ENCODE measurements at places on chromosomes 16 and 17.
A peak's percentile ranks its signal among the peaks of the same experiment; 100 is the strongest.

DNA sequence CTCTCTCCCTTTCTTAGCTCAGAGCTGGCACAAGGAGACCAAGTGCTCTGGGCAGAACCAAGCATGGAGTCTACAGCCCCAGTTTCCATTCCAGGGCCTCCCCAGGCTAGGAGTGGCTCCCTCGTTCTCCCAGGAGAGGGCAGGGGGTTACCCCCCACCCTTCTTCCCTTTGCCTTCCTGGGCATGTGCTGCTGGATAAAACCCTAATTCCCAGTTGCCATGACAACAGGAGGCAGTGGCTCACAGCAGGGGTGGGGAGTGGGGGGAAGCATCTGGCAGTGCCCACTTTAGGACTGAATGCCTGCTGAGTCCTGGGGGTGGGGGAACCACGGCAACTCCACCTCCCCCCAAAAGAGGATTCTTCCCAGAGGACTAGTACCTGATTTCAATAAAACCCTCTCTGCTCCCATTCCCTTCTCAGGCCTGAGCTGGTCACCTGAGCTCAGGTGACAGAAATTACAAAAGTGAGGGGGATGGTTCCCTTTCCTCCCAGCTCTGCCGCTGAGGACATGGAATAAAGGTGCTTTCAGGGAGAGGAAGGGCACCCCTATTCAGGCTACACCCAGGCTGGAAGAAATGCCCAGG, 1.8 kb downstream of the MPP2 start:
- DNase-seq = no peak

GRCh38 chr17:75633486-75634375, 497 bp downstream of the SMIM5 start:
- peak; percentile 94 for DNase-seq

- no peak for DNase-seq
Measured at GRCh38 chr16:2787961-2788360, 601 bp upstream of the PRSS33 start.

DNA sequence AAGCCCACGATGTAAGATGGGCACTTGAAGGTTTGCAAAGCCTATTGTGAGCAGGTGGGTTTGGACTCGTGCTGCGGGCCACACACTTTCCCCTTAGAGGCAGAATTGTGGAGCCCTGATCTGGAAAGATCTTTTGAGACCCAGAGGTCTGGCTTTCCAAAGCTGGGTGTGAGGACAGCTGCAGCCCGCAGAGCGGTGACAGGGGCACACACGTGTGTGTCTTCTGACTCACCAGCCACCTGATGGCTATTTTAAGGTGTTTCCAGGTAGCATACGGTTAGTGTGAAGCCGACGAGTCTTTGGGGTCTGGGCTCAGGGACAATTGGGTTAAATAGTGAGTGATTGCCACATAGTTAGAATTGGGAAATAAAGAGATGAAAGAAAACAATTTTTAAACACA, 108.9 kb upstream of the GSE1 start:
- no peak for DNase-seq

DNA sequence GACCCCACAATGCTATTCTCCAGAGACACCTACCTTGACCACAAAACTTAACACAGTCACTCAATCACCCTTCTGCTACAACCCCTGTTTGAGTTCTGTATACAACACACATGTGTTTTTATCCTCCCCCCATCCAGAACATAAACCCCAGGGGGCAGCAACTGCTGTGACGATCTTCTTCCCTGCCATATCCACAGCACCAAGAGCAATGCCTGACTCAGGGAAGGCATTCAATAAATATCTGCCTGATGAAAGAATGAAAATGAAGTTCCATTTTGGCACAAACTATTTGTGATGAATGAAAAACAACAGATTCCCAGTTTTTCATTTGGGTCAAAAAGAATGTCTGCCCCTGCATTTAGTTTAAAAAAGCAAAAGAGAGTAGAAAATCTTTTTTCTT, 27.0 kb downstream of the ASIC2 start:
- DNase-seq = no peak

DNA sequence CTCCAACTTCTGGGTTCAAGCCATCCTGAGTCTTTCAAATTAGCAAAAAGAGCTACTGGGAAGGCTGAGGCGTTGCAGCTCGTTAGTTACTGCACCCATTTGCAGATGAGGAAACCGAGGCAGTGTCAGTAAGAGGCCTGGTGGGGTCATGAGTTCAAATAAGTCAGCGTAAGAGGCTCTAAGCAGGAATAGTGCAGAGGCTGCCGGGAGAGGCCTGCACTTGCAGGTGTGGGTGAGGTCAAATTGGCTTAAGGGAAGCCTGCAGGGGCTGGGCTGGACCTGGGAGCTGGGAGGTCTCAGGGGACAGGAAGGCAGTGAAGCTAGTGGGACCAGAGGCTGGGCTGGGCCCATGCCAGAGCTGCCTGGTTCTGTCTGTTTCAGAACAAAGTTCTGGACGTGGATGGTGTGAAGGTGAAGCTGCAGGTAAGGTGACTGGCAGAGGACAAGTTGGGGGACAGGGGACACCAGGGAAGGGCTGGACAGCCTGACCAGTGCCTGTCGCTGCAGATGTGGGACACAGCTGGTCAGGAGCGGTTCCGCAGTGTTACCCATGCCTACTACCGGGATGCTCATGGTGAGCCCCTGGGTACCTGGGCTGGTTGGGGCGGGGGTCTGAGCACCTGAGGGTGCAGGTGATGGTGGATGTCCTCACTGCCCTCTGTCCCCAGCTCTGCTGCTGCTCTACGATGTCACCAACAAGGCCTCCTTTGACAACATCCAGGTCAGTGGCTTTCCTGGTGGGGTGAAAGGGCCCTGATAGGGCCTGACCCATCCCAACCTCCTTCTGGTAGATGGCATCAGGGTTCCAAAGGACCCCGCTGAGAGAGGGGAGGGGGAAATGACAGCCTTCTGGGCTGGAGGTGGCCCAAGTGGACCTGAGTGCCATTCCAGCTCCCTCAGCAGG, 3.0 kb downstream of the RAB26 start:
- peak; percentile 21 for DNase-seq

DNA sequence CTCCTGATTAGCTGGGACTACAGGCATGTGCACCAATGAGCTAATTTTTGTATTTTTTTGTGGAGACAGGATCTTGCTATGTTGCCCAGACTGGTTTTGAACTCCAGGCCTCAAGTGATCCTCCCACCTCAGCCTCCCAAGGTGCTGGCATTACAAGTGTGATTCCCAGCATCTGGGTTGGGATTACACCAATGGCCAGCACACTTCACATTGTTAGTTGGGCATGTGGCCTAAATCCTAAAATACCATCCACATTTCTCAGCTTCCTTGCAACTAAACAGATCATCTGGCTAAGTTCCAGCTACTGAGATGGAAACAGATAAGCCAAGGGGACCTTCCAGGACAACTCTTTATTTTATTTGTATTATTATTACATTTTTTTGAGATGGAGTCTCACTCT, 9.9 kb downstream of the RABEP2 start:
- no peak for DNase-seq

All from WTC11 (cell line).